ENCODE measurements at places on chromosomes 1 and 21.
A peak's percentile ranks its signal among the peaks of the same experiment; 100 is the strongest.

DNA sequence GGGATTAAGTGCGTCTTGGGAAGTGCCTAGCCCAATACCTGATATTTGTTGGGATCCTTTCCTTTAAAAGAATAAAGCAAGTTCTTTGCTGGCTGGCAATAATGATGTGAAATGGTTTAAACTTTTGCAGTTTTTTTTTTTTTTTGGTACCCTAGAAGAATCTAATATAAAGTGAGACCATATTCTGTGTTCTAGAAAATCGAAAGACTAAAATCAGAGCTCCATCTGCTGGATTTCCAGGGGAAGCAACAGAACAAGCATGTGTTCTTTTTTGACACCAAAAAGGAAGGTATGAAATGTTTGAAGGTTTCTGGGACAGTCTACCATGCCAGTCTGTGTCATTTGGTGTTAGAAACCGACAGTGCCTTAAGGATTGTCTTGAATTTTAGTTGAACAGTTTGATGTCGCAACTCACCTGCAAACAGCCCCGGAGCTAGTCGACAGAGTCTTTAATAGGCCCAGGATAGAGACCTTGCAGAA, 6.4 kb downstream of the UTP11 start:
- peak; percentile 55 for DNase-seq

GRCh38 chr1:93739472-93739871, 57.8 kb upstream of the BCAR3 start:
- no peak for DNase-seq

DNA sequence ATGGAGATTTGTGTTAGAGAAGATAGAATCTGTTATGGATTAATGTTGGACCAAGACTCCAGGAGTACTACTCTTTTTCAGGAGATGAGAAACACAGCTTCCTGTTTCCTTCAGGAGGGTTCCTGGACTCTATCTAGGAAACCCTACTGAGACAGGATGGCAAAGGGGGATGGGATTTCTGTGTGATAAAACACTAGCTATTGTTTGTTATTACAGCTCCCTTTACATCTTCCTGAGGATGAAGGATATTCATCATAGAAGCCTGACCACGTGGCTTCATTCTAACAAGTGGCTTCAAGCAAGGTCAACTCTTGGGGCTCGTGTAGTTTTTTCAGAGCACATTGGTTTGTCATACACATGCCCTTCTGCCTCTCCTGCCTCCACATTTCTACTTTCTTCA, 33.3 kb downstream of the RGL1 start:
- DNase-seq, result peak; percentile 10

- DNase-seq, result peak; percentile 80
These were observed 31.2 kb downstream of the CHD1L start for GRCh38 chr1:147273409-147274336.

DNA sequence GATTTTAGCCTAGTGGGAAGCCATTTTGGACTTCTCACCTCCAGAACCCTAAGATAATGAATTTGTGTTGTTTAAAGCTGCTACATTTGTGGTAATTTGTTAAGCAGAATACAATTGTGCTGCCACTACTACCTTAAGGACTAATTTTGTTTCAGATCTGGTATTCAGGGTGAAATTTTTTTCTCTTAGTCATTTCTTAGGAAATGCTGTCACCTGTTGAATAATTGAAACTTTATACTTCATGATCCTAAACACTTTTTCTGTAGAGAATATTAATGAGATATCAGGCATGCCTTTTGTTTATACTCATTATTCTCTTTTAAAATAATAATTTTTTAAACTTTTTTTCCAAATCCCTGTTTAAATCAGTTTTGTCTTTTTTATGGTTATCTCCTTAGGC, 246.8 kb downstream of the TGFB2 start:
- DNase-seq, result no peak

DNA sequence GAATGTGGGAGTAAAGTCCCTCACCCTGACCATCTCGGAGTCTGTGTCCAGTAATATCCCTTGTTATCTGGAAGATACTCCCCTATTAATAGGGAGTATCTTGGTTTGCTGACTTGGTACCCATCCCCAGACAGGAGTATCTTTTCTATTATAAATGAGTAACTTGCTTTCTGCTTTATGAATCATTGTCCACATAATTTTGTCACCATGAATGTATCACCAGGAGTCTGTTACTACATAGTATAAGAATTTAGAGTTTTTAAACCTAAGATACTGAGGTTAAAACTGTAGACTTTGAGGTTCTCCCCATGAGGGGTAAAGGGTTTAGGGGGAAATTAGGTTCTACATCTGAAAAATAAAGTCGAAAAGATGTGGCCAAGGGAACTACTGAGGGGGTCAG, 175.6 kb downstream of the FCRL5 start:
- DNase-seq, result no peak

DNA sequence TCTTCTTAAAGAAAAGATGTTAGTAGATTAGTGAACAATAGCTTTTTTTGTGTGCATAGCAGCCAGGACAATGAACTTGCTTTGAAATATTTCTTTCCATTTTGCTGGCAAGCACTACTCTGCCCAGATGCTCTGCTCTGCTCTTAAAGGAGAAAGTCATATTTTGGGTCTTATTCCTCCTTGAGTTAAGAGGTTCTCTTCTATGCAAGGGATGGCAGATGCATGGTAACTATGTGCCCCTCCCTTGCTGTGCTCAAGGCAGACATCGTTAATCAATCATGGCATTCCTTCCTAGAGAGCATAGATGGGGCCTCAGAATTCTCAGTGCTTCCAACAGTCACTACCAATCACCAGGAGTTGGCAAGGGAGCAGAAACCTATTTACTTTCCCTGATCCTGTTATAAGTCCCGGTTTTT, 27.6 kb downstream of the NIPAL3 start:
- DNase-seq, result no peak

- DNase-seq, result no peak
These were observed 14.7 kb downstream of the PRDM15 start for GRCh38 chr21:41864311-41865001.

- DNase-seq, result no peak
These were observed 57.5 kb downstream of the CASQ2 start for GRCh38 chr1:115710859-115711624.

DNA sequence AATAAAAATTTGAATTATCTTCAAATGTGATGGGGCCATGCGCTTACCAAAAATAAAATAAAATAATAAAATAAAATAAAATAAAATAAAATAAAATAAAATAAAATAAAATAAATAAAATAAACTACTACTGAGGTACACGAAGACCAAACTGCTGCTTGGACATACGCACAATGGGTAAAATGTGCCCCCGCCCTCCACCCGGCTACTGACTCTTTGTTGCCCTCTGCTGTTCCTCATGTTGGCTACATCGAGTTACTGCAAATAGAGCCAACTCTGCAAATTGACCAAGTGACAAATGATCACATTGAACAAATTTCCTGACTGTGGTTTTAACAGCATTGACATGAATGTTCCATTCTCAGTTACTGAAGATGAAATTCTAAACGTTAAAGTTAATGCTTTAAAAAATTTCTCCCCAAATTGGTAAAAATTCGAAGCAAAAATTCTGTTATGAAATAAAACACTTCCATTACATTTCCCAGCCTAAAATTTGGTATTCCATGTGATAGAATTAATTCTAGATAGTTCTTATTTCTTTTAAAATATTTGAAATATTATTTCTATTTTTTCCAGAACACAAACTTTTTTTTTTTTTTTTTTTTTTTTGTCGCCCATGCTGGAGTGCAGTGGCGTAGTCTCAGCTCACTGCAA, 18.8 kb upstream of the MAP1LC3C start:
- DNase-seq, result peak; percentile 82

GRCh38 chr21:37659874-37660273, 256.4 kb downstream of the KCNJ6 start:
- DNase-seq, result no peak

GRCh38 chr1:235938709-235939479, 72.2 kb upstream of the LYST start:
- no peak for DNase-seq

- DNase-seq, result no peak
These were observed 2.9 kb downstream of the UBAP2L start for GRCh38 chr1:154223621-154224020.

GRCh38 chr1:100735244-100735643, 15.7 kb downstream of the VCAM1 start:
- peak; percentile 65 for DNase-seq

DNA sequence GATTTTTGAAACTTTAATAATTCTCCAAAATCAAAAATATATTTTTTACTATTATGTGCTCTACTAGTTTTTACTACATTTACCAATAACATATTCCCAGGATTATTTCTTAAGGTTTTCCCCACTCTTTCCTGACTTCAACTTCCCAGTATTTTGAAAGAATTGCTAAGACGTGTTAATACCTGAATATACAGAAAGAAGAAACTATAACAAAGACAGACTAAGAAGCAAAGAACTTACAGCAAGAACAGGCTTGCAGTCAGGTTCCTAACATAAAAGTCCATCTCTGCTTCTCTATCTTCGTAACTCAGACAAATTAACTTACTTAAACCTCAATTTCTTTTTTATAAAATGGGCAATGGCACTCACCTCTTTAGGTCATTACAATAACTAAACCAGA, 63.2 kb downstream of the SRSF11 start:
- no peak for DNase-seq

DNA sequence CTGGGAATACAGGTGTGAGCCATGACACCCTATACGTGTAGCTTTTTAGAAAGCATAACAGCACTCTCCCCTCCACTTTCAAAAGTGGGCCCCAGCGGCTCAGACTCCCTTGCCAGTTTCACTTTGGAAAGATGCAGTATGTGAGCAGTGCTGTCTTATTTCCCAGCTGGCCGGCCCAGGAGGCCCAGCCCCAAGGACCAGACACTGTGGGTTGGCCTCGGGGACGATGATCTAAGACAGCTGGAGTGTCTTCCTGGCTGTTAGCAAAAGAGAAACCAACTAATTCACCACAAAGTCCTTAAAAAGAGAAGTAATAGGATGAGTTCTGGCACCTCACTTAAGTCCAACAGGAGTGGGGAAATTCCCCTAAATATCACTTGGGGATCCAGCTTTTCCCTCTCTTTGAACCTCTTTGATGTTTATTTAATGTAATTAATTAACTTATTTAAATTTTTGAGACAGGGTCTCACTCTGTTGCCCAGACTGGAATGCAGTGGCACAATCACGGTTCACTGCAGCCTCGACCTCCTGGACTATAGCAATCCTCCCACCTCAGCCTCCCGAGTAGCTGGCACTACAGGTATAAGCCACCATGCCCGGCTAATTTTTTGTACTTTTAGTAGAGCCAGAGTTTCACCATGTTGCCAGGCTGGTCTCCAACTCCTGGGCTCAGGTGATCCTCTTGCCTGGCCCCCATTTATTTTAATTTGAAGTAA, 17.6 kb upstream of the CLIC4 start:
- no peak for DNase-seq

DNA sequence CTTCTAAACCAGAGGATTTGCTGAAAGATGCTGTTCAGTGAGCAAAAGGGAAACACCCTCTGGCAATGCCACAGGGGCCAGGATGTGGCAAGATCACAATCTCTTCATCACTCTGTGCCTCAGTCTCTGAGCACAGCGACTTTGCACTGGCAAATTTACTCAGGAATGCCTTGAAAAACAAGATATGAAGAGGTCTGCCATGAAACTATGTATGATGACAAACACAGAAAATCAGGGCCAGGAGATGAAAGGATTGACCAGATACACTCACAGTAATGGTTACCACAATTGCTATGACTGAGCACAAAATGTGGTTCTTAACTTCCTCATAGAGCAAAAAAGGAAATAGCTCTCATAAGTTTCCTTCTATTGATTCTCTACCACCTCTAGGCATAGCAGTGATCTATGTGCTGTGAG, 5.8 kb downstream of the TTC13 start:
- no peak for DNase-seq

DNA sequence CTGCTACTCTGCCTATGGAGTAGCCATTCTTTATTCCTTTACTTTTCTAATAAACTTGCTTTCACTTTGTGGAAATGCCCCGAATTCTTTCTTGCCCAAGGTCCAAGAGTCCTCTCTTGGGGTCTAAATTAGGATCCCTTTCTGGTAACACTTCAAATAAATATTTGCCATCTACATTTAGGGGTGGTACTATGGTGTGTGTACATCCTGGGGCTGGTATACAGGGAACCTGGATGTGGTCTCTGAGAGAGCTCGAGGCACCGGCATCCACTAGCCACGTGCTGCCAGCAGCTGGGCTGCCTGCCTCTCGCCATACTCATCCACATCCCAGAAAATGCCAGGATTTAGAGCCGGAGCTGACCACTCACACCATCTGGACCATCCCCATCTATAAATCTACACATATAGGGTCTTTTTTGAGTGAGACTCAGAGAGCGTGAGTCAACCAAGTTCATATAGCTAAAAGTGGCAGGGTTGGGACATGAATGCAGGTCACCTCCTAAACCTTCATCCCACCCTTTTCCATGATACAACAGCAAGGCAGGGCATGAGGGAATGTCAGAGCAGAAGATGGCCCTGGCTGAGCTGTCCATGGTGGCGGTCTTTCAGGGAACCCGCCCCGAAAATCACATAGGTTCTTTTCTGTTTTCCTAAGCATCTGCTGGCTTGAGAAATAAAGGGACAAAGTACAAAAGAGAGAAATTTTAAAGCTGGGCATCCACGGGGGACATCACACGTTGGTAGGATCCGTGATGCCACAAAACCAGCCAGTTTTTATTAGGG, 76.6 kb upstream of the F3 start:
- DNase-seq, result no peak

DNA sequence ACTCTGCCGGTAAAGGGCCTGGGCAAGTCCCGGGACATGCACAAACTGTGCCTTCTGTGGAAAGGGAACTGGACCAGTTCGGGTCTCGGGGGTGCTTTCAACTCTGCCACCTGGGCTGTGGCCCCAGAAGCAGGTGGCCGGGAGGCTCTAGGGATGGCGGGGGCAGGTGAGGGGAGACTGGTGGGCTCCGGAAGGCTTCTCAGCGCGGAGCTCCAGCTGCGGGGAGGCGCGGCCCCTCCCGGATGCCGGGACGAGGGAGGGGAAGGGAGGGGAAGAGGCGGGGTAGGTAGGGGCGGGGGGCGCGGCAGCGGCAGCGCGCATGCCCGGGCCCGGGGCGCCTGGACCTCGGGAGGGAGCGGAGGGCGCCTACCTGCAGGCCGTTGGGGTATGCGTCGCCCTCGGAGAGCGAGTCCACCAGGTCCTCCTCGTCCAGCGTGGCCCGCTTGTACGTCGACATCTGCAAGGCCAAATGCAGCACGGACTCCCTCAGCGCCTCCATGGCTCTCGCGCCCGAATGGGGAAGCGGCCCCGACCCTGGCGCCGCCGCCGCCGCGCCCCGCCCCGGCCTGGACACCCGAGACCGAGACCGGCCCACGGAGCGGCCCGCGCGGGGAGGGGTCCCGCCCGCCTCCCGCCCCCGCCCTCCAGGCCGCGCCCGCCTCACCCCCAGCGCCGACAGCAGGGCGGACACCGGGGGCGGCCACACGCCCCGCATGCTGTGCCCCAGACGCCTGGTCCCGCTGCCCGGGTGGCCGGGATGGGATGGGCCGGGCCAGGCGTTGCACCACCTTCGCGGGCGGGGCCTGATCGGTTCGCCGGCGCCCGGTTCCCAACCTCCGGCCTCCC, at the start of gene ECE1:
TSS of gene ECE1 (minus strand) at position 764 of the 846 bp plus-strand sequence. CDS start at position 715, 49 bp downstream.
- DNase-seq, result peak; percentile 65

GRCh38 chr1:118812555-118812954, 175.6 kb downstream of the TBX15 start:
- no peak for DNase-seq
